HAP-1 (cell line): ENCODE measurements at places on chromosomes 11 and 22.

DNA sequence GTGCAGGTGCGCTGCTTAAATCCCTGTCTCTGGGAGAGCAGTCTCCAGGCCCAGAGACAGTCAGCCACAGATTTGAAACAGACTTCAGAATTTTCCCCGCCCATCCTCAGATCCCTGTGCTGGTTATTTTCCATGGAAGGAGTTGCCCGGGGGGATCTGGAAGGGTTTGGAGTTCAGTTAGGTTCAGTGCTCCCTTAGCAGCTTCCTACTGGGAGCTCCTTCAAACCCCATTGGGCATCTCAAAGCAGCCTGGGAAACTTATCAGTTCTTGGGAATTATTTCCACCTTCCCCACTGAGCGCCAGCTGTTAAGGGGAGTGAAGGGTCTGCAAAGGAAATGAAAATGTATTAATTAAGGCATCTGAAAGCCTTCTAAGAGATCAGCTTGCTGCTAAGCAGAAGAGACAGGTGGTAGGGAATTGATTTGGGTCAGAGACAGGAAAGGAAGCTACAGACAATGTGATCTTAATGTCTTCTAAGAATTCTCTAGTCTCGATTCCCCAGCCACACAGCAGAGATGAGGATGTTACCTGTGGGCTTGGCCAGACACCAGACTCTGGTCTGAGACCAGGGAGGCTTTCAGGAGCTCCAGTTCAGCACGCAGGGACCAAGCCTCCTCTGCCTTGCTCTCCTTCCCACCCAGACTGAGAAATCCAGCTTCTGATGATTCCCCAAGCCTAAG lies 106.2 kb upstream of the TBCEL start:
- no peak for DNase-seq

GRCh38 chr11:72589802-72590761 lies 84.1 kb downstream of the PDE2A start:
- peak; percentile 21 for DNase-seq

DNA sequence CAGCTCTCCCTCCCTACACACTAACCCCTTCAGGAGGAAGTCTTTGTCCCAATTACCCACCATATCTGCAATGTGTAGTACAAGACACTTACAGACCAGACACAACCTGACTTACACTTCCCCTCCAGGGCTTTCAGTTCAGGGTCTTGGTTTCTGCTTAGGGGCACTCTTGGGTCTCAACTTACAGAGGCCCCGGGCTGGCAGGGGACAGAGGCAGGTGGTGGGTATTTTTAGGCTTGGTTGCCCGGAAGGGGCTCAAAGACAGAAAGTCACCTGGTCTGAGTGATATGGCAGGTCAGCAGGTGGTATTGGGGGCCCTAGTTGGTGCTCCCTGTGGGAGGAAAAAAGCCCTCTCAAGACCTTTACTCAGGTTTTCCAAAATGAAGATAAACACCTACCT lies 3.4 kb upstream of the TMEM184B start:
- DNase-seq: no peak

DNA sequence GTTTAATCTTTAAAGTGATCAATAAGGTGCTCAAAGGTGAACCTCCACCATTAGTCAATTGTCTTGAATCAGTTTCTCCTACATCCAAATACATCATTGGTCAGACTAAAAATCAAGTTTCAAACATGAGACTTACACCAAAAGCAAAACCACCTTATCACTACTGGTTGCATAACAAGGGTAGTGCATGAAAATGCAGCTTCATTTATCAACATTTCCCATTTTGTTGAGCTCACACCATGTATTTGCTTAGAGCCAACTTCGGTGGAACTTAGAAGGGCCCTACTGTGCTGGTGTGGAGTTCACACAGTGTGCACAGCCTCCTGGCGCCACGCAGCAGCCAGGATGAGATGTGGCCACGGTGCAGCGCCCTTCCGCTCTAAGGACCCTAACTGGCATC lies 23.1 kb upstream of the PHLDA2 start:
- no peak for DNase-seq

GRCh38 chr22:40273319-40273718 lies 73.0 kb upstream of the ADSL start:
- no peak for DNase-seq

GRCh38 chr11:28697920-28698827 lies 590.0 kb downstream of the METTL15 start:
- peak; percentile 76 for DNase-seq

DNA sequence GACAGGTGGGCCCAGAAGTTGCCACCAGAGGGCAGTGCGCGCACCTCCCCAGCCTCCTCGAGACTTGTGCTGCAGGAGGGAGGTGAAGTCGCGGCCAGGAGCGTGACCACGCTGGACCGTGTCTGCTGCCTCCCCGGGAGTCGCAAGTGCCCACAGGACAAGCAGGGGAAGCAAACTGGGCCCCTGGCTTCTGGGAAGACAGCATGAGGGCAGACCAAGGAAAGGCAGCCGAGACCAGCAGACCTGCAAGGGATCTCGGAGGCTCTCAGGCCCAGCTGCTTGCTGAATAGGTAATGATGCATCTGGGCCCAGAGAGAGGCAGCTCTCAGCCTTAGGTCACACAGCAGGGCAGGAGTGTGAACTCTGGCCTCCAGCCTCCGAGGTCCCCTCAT lies 17.0 kb upstream of the IL2RB start:
- peak; percentile 49 for DNase-seq

- DNase-seq: no peak
Measured at GRCh38 chr11:119371778-119372182, 9.7 kb downstream of the USP2 start.

- DNase-seq: no peak
Measured at GRCh38 chr11:986270-986951, 50.1 kb downstream of the MUC6 start.

DNA sequence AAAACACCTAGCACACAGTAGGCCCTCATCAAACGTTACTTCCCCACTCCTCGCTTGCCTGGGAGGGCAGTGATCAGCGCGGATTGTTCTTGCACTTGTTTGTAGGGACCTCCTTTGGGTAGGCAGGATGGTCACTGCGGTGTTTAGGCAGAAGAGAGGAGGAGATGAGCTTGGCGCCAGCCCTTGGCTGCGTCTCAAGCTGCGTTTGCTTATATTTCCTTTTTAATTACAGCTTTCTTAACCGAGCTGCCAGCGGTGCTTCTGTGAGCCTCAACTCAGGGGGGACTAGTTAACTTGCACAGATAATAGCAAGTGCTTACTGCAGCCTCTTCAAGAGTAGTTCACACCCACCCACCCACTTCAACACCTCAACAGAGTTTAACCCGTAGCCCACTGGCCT lies 15.1 kb downstream of the IFT27 start:
- DNase-seq: no peak

- no peak for DNase-seq
Measured at GRCh38 chr11:93285430-93285829, 45.1 kb upstream of the DEUP1 start.

- DNase-seq: no peak
Measured at GRCh38 chr22:31155422-31155821, 4.6 kb upstream of the RNF185 start.

- DNase-seq: no peak
Measured at GRCh38 chr22:34841331-34841771, 224.6 kb upstream of the ISX start.

- DNase-seq: no peak
Measured at GRCh38 chr11:35116245-35116644, 22.7 kb upstream of the CD44 start.

DNA sequence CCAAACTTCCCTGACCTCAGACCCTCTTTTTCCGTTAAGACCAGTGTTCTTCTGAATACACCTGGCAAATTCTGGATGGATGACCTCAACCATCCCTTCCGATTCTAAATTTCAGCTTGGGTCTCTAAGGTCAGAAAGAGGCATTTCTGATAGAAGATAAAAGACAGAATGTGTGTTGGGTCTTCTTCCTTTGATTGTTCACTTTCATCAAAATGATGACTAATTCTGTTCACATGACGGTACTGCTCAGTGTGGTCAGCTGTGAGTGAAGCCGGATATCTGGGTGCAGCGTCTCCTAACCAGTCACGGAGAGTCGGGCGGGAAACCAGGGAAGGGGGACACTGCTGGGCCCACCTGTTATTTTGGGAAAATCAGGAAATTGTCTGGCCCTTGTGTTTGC lies 151.6 kb upstream of the NAV2 start:
- DNase-seq: no peak

DNA sequence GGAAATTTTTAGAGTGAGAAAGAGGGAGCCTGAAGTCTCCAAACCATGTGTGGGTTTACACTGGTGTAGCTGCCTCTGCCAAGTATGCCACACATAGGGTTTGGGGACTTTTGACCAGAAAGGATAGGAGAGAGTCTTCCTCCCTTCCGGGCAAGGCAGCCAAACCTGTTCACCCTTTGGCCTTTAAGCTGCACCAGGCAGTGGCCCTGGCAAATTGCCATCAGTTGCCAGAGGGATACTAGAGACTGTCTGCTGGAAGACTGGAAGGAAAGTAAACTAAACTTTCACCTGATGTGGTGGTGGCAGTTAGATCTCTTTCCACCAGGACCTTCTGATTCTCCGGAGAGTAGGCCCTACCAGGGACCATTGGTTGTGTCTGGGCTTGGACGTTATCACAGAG lies 1263.2 kb downstream of the FAM181B start:
- DNase-seq: no peak

GRCh38 chr11:26418386-26418912 lies 86.5 kb downstream of the ANO3 start:
- DNase-seq: no peak

DNA sequence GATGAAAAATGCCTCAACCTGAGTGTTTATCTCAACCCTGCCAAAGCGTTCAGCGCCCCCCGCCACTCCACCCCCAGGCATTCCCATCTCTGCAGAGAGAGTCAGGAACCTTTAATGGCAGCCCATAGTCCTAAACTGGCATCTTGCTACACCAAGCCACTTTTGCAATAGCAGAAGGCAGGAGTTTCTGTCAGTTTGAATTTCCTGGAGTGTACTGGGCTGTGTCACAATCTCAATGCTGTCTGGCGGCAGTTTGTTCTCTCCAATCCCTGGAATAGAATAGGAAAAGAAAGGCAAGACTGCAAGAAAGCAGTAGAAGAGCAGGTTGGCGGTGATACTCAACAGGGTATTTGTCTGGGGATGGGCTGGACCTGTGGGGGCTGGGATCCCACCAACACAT lies 32.9 kb upstream of the FLI1 start:
- DNase-seq: no peak

DNA sequence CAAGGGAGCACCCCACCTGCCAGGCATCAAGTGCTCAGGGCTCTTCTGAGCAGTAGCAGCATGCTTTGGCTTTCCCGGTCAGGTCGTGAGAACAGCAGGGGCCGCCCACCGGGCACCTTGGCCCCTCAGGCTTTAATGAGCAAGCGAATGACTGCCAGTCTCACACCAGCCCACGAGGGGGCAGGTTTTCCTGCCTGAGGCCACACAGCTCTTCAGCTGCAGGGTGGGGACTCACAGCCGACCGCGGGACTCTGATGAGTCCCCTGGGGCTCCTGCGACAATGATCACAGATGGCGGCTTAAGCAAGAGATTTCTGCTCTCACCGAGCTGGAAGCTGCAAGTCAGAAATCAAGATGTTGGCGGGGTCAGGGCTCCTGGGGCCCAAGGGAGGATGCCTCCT lies 14.3 kb upstream of the FGF19 start:
- peak; percentile 72 for DNase-seq

GRCh38 chr22:20463324-20464095 lies 25.9 kb upstream of the SCARF2 start:
- DNase-seq: no peak
